ENCODE measurements at places on chromosomes 3 and 15.

GRCh38 chr3:3636815-3637214 lies 162.4 kb upstream of the LRRN1 start:
- no peaks in the 10 kb centered on the region for H3K36me3 ChIP-seq
- no peak overlapping the region for H3K27ac ChIP-seq
- no peak for DNase-seq
- H3K4me1 ChIP-seq: no peaks in the 10 kb centered on the region
- no peaks in the 10 kb centered on the region for H3K27me3 ChIP-seq

DNA sequence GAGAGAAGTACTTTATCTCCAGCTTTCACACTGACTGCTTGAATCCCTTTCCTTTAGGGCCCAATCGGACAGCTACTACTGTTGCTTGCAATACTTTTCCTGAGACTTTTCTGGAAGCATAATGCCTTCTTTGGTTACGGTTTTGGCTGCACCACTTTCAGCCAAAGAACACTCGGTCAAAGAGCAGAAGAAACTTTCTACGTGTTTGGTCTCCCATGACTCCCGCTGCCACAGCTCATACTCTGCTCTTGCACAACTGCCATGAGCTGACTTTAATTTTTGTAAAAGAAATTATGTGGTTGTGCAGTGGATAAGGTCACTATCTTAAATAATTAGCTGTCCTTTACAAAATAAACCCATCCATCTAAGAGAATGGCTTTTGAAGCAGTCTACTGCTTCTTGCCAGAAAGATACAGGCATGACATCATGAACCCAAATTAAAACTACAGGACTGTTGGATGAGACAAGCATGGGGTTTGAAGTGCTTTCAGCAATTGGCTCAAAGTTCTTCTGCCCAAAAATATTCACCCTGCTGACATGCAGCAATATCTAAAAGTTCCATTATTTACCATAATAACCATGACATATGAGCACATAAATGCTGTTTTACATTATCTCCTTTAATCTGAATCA lies 42.0 kb downstream of the PROS1 start:
- DNase-seq: no peak
- H3K36me3 ChIP-seq: no peaks in the 10 kb centered on the region
- no peaks in the 10 kb centered on the region for H3K4me1 ChIP-seq

DNA sequence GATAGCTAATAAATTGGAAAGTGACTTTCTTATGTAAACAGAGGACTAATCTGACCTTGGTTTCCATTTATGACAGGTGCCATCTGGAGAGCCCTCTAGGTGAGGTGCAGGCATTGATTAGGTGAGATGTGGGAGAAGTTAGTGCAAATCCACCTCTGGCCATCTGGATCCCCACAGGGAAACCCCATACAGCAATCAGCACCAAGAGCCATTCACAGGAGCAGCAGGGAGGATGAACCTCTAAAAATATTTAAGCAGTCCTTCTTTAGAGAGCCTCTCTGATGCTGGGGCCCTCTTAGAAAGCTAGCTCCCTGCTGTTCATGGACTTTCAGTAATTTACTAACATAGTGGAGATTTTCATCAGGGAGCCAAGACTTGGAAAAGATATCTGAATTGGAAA lies 69.3 kb downstream of the CLSTN2 start:
- no peak for DNase-seq
- no peak overlapping the region for H3K4me3 ChIP-seq
- no peaks in the 10 kb centered on the region for H3K36me3 ChIP-seq
- H3K27ac ChIP-seq: no peak overlapping the region
- H3K27me3 ChIP-seq: peaks cover 4% of the 10 kb centered on the region

DNA sequence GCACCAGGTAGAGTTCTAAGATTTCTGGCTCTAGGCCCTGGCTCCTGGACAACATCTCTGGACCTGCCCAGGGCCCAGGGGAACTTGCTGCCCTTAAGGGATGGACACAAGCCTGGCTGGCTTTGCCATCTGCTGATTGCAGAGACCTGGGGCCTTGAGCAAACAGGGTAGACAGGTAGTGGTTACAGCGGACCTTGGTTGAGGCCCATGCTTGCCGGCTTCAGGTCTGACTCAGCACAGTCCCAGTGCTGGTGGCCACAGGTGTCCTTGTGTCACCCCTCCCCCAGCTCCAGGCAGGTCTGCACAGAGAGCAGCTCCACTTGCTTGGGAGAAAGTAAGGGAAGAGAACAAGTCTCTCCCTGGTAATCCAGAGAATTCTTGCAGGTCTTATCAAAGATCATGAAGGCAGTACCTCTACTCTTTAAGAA lies 15.9 kb upstream of the ACTL6A start:
- peaks cover 2% of the 10 kb centered on the region for H3K27me3 ChIP-seq
- DNase-seq: no peak
- H3K4me3 ChIP-seq: no peak overlapping the region
- H3K36me3 ChIP-seq: no peaks in the 10 kb centered on the region
- no peaks in the 10 kb centered on the region for H3K4me1 ChIP-seq

DNA sequence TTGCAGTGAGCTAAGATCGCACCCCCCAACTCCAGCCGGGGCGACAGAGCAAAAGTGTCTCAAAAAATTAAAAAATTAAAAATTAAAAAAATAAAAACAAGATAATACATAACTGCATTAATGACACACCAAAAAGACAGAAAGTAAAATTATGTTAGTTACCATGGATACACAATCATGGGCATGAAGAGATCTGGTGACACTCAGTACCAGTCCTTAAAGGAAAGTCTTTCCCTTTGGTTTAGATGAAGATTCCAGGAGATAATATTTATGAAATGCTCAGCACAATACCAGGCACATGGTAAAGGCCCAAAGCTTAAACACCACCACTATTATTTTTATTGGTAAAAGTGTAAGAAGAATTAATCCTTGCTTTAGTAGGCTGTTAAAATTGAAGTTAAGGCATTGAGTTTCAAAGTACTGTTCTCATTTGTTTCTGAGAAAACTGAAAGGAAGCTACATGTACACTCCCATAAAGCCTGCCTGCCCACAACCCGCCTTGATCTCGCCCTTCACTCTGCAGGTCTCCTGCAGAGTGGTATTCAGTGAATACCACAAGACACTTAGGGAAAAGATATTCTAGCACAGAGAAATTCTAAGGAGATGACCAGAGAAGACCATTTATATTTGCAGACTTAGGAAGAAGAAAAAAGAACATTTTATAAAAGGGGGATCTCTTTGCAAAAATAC lies 52.3 kb downstream of the SUCLG2 start:
- no peaks in the 10 kb centered on the region for H3K27me3 ChIP-seq
- H3K4me1 ChIP-seq: peaks cover 81% of the 10 kb centered on the region
- peak overlapping the region; percentile 3 for H3K27ac ChIP-seq
- DNase-seq: no peak

All from activated naive CD8-positive, alpha-beta T cell treated with anti-CD3 and anti-CD28 coated beads, Interleukin-2, amount 50 U/mL, for 24 hours (primary cell).